Activated T-helper 1 cell treated with anti-CD3 and anti-CD28 coated beads, Interleukin-12 subunit alpha, Interleukin-12 subunit beta, Interleukin-2, Interleukin-4 antibody, amounts not matched to agents 30 ng/mL and 10 ng/mL and 1 ng/mL, durations not matched to agents 14 hours and 24 hours and 36 hours (primary cell): ENCODE measurements at places on chromosomes 11 and 22. TPM values are rescaled to one million over a fixed set of nuclear protein-coding genes. Genes with fewer than 3 reads are reported as not detected.

APLNR gene
- total RNA-seq, result not detected in 2 replicates

GRCh38 chr11:119092880-119093842, 8.5 kb downstream of the HMBS start:
- H3K27ac ChIP-seq, result peak overlapping the region; percentile 84
- H3K4me1 ChIP-seq, result peaks cover 58% of the 10 kb centered on the region
- H3K27me3 ChIP-seq, result peaks cover 4% of the 10 kb centered on the region
- peak overlapping the region; percentile 92 for H3K4me3 ChIP-seq

SCUBE2 gene
- total RNA-seq, result not detected in 2 replicates

DNA sequence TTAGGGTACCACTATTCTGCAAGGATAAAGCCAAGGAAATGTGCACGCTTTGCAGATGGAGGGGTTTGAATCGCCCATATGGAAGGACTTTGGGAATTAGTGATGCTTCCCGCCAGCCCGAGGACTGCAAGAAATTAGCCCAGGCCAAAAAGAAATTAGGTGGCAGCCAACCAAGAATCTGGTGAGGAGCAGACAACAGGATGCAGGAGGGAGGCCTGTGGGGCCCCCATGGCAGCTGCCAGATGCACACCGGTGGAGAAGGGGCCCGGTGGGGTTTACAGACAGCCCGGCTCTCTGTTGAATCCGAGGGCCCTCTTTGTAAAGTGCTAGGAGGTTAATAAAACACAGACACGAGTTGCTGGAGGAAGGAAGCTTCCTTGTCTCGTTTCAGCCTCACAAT, 73.5 kb downstream of the TIMP3 start:
- DNase-seq, result no peak
- peaks cover 1% of the 10 kb centered on the region for H3K27me3 ChIP-seq
- no peak overlapping the region for H3K27ac ChIP-seq
- no peaks in the 10 kb centered on the region for H3K36me3 ChIP-seq
- H3K4me1 ChIP-seq, result no peaks in the 10 kb centered on the region

CELSR1 gene
- total RNA-seq, result 0.39 and 0.44 TPM in 2 replicates

CDC42EP1 gene
- total RNA-seq, result 1.1 and 1.5 TPM in 2 replicates

GRCh38 chr11:119616586-119617339, 112.2 kb downstream of the NECTIN1 start:
- no peaks in the 10 kb centered on the region for H3K27me3 ChIP-seq
- no peaks in the 10 kb centered on the region for H3K4me1 ChIP-seq
- no peak for DNase-seq
- H3K36me3 ChIP-seq, result no peaks in the 10 kb centered on the region
- no peak overlapping the region for H3K4me3 ChIP-seq
- no peak overlapping the region for H3K27ac ChIP-seq
